ENCODE measurements at places on chromosomes 4 and X.

GRCh38 chr4:2537011-2537830 lies 774 bp downstream of the FAM193A start:
- peak; percentile 17 for DNase-seq

DNA sequence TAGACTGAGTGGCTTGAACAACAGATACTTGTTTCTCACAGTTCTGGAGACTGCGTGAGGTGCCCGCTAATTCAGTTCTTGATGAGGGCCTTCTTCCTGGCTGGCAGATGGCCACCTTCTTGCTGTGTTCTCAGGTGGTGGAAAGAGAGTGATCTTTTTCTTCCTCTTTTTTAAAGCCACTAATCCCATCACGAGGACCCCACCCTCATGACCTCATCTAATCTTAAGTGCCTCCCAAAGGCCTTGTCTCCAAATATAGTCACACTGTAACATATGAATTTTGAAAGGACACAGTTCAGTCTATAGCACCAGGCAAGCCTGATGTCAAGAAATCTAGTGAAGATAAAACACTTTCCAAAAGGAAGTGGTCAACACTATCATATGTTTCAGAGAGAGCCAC lies 12.4 kb downstream of the VAMP7 start:
- no peak for DNase-seq

GRCh38 chrX:93580634-93581033 lies 92.7 kb downstream of the NAP1L3 start:
- DNase-seq = no peak

DNA sequence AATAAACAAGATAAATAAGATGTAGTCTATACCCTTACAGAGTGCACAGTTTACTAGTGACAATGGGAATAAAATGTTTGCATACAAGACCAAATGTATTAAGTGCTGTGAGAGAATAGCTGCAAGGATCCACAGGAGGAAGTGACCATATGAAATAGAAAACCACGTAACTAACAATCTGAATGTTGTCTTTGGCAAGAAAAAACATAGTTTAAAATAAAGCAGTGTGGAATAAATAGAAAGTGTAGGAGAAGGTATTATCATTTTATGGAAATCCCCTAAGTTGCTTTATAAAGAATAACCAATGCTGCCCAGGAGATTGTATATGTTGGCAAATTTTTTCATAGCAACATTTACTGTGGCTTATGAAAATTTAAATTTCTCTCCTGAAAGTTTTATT lies 116.1 kb downstream of the PCDH7 start:
- DNase-seq = no peak

DNA sequence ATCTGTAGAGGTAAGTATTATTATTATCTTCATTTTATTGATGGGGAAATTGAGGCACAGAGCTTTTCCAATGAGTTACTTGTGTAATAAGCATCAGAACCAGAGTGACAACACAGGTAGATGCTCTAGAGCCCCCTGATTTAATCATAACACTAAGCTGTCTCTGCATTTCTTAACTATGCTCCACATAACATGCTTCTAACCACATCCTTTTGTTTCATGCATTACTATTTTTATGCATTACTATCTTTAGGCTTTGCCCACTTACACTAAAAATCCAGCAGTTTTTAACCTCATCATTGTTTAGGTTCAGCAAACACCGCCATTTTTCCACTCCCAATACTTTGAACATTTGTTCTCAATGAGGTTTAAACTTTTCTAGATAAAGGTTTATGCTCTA lies 1900.8 kb upstream of the PCDH10 start:
- DNase-seq = no peak

GRCh38 chr4:6332042-6332668 lies 62.5 kb downstream of the WFS1 start:
- DNase-seq = peak; percentile 5

- no peak for DNase-seq
Measured at GRCh38 chrX:31929366-31929765, 857.5 kb upstream of the FTHL17 start.

- DNase-seq = no peak
Measured at GRCh38 chr4:183142571-183143550, 43.8 kb downstream of the WWC2 start.

DNA sequence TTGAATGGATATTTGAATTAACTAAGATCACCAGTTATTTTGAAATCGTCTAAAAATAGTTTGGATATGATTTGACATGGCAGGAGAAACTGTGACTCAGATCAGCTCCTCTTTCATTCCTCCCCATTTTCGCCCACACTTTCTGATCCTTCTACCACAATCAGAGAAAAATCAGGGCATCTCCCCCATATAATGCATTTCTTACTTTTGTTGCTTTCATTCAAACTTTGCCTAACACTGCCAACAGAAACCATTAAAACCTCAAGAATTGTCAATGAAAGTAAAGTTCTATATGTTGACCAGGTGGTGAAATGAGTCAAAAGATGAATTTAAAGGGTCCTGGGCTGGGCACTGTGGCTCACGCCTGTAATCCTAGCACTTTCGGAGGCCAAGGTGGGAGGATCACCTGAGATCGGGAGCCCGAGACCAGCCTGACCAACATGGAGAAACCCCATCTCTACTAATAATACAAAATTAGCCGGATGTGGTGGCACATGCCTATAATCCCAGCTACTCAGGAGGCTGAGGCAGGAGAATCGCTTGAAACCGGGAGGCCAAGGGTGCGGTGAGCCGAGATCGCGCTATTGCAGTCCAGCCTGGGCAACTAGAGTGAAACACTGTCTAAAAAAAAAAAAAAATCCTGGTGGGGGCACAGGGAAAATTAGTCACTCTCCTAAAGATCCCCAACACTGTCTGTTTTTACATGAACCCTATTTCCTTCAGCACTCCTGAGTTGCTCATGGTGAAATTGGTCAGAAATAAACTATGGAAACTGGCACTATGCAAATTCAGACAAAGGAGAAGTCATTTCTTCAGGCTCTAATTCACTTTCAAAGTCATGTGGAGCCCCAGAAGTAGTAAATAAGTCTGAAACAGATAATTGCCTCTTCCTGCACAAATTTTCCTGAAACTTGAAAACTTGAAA lies 122.8 kb upstream of the NOCT start:
- DNase-seq = no peak

DNA sequence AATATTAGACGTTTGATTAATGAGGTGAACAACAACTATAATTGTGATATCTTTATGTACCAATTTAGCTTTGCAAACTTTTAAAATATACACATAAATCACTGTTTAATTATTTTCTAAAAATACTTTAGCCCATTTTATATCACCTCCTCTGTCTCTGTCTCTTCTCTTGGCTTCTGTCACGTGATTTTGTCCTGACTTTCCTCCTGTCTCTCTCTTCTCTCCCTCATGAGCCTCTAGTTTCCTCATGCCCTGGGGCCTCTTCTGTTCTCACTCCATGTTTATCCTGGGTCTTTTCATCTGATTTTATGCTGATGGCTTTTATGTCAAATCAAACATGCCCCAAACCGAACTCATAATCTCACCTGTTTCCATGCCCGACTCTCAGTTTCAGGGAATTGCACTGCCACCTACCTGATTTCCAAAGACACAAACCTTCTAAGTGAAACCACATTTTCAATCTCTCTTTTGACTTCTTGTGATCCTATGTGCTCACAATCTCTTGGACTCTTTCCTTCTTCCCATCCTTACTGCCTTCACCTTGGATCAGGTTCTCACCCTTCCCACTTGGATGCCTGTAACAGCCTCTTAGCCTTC lies 303.0 kb upstream of the GALNT7 start:
- DNase-seq = no peak

- no peak for DNase-seq
Measured at GRCh38 chr4:185809121-185809520, 2.9 kb downstream of the SORBS2 start.

DNA sequence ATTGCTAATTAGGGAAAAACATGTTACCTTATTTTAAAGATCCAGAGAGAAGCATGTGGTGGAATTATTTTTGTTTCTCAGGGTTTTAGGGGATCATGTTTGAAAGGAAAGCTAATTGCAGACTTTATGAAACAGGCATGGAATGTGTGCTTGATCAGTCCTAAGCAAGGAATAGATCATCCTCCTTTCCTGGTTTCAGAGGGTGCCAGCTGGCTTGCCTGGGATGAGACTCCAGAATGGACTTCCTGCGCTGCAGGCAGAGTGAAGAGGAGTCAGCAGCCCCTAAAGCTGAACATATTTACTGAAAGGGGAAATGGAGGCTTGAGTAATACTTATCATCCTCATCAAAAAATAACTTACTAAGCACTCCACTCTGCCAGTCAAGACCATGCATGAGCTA lies 13.3 kb downstream of the FGF5 start:
- no peak for DNase-seq

- DNase-seq = no peak
Measured at GRCh38 chr4:108166038-108166437, 2.7 kb downstream of the LEF1 start.

GRCh38 chrX:129553619-129554288 lies 13.7 kb downstream of the OCRL start:
- DNase-seq = peak; percentile 43

GRCh38 chr4:120158046-120158445 lies 91.4 kb upstream of the MAD2L1 start:
- no peak for DNase-seq

- peak; percentile 2 for DNase-seq
Measured at GRCh38 chr4:85672116-85672515, 197.2 kb downstream of the ARHGAP24 start.

DNA sequence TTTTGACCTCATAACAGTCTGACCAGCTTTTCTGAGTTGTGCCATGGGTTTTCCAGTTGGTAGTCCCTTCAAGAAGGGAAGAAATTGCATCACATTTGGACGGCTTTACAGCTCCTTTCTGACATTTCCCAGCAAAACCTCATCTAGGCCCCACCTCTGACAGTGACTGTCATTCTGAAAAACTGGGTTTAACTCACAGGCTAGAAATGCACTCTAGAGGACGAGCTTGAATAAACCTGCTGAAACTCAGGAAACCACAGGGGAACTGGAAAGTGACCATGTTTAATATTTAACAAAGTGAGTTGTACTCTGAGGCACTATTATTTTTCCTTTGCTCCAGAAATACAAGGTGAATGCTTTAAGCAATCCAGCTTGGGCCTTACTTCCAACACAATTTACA lies 434.3 kb upstream of the RASGEF1B start:
- no peak for DNase-seq

GRCh38 chr4:110002326-110002725 lies 89.6 kb downstream of the EGF start:
- DNase-seq = no peak

- peak; percentile 18 for DNase-seq
Measured at GRCh38 chr4:6855692-6856297, 53.8 kb upstream of the TBC1D14 start.

DNA sequence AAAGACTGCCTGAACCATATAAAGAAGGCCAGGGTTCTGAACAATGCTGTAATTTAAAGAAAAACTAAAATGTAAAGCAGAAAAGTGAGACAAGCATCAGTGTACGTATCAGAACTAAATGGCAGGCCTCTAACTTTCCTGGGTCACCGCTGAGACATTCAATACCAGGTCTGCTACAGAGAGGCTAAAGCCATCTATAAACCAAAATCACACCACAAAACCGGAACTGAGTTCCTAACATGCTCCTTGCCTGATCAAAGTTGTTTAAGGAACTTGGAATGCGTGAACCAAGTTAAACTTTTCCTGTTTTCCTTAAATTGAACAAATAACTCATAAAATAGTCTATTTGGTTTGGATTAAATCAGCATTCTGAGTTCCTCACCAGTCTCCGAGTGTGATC lies 55.3 kb upstream of the TECRL start:
- DNase-seq = no peak

DNA sequence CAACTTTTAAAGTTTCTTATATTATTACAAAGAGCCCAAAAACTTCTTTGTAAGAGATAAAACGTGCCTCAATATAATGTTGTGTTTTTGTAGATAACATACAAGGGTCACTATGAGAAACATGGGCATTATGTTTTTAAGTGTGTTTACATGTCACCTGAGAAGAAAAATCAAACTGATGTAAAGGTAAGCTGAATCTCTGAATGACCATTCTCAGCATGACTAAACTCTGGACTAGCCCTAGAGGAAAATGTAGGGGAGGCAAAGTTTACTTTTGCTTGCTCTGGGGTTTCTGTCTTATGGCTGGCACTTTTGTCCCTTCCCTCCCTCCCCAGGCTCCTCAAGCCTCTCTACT lies 6.8 kb downstream of the MEPE start:
- no peak for DNase-seq

GRCh38 chr4:24186466-24186865 lies 296.6 kb upstream of the PPARGC1A start:
- DNase-seq = no peak

DNA sequence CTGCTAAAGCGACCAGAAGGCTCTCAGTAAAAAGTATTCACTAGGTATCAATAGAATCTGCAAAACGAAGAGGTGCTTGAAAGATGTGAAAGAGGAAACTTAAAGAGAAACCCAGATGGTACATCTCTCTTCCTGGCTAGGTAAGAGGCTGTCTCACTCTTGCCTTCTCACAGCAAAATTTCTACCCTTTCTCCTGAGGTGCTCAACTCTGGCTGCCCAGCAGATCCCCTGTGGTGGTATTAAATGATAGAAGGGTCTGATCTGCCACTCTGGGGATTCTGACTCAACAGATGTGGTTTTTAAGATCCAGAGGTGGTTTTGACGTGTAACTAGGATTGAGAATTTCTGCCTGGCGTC lies 14.9 kb upstream of the TSPAN5 start:
- DNase-seq = no peak

DNA sequence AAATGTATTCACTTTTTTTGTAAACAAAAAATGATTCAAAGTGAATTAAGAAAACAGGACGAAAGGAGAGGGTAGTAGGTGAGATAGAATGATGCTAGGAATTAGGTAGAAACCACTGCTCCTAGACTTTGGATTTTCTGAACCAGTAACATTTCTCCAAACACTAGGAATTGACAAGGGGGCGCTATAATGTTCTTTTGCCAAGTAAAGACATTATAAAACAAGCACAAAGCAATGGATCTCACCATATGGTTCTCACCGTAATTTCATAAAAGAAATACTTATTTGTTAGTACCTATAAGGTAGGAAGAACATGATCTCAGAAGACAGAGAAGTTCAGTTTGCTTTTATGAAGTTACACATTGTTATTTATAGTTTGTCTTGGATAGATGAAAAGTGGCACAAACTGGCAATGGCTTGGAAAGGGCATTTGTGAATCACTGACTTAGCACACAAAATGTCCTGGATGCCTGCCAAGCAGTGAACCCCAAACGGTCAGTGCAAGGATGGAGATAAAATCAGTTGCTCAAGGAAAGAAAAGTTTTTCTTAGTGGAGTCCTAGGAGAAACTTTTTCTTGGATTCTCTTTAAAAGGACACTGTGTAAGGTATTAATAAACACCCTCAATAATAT lies 8.1 kb upstream of the TBC1D1 start:
- DNase-seq = no peak

DNA sequence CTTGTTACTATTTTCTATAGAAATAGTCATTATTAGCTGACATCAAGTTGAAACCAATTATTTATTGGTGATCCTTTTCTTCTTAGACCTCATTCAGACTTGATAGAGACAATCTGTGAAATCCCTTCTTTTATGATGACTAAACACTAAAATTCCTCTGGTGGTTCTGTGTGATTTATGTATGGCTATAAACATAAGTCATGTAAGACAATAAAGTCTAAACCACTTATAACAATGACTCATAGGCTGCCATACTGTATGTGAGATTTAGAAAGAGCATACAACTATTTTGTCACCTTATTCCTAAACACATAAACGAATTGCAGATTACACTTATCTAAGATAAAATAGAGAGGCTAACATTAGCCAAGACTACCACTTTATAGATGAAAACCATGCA lies 101.1 kb upstream of the PRR32 start:
- no peak for DNase-seq

GRCh38 chr4:128332081-128332480 lies 44.5 kb upstream of the PGRMC2 start:
- no peak for DNase-seq

- no peak for DNase-seq
Measured at GRCh38 chrX:16588266-16588665, 61.7 kb upstream of the S100G start.
